ENCODE measurements at places on chromosomes 16 and 17.

- DNase-seq, result no peak
Observed at GRCh38 chr16:58187092-58187491, 10.8 kb downstream of the CSNK2A2 start.

DNA sequence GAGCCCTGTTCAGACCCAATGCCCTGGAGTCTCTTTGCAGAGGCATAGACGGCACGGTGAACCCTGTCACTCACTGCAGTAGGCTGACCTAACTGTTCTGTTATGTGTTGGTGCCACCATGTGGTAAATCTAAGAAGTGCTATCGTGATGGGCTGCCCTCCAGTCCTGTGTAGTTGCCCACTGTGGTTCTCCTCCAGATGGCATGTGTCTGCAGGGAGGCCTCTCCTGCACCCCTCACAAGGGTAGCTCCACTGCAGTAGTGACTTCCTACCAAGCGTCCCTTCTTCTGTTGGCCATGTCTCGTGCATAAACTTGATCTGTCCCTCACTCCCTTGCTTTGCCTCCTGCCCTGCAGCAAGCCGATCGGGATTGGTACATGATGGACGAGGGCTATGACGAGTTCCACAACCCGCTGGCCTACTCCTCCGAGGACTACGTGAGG, 5.8 kb downstream of the DHX38 start:
- no peak for DNase-seq

GRCh38 chr17:38851434-38851833, 2.1 kb downstream of the RPL23 start:
- DNase-seq, result no peak

- DNase-seq, result no peak
Observed at GRCh38 chr17:80477647-80478478, 1.5 kb upstream of the NPTX1 start.

- DNase-seq, result peak; percentile 29
Observed at GRCh38 chr16:85061566-85061965, 34.0 kb downstream of the KIAA0513 start.

GRCh38 chr17:42097691-42098631, at the start of gene ZNF385C:
ZNF385C (minus strand) TSS chr17:42098473; CDS start chr17:42063056, 35,417 bp downstream.
- DNase-seq, result no peak

- DNase-seq, result no peak
Observed at GRCh38 chr16:87581857-87582215, 20.5 kb upstream of the JPH3 start.

- DNase-seq, result no peak
Observed at GRCh38 chr17:10550014-10550413, 556 bp upstream of the MYH2 start.

GRCh38 chr17:70618641-70619040, 449.3 kb downstream of the KCNJ2 start:
- DNase-seq, result no peak

- DNase-seq, result no peak
Observed at GRCh38 chr17:40326014-40326831, 17.2 kb downstream of the RARA start.

- no peak for DNase-seq
Observed at GRCh38 chr16:85310868-85311585, 198.8 kb upstream of the CIBAR2 start.

All from hypothalamus (tissue), 51 donors.